ENCODE measurements at places on chromosomes 2 and 18. TPM values are rescaled to one million over a fixed set of nuclear protein-coding genes. Genes with fewer than 3 reads are reported as not detected.

NT5C1B gene
- total RNA-seq = not detected

TCF23 gene
- total RNA-seq = not detected

DYTN gene
- not detected for total RNA-seq

CSRNP3 gene
- not detected for total RNA-seq

SNTG2 gene
- total RNA-seq = not detected

ASIC4 gene
- total RNA-seq = not detected
